ENCODE measurements at places on chromosomes 2 and 18.

- DNase-seq = no peak
Measured at GRCh38 chr2:40249577-40249976, 202.3 kb downstream of the SLC8A1 start.

- DNase-seq = no peak
Measured at GRCh38 chr2:241563981-241564595, 5.5 kb downstream of the BOK start.

DNA sequence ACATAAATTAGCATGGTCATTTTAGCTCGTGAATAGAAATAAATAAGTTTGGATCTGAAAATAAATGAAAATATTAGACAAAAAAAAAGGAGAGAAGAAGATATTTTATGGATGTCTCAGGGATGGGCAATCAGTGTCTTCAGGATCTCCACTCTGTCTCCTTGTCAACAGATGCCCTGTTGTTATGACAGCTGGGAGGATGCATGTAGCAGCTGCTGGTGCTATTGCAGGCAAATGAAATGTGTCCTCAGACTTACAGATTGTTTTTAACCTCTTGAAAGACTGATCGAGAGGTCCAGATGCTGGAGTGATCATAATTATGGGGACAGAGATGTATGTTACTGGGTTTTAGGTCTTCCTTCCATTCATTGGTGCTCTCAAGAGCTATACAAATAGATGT is 24.7 kb upstream of the ARL4C start:
- no peak for DNase-seq

DNA sequence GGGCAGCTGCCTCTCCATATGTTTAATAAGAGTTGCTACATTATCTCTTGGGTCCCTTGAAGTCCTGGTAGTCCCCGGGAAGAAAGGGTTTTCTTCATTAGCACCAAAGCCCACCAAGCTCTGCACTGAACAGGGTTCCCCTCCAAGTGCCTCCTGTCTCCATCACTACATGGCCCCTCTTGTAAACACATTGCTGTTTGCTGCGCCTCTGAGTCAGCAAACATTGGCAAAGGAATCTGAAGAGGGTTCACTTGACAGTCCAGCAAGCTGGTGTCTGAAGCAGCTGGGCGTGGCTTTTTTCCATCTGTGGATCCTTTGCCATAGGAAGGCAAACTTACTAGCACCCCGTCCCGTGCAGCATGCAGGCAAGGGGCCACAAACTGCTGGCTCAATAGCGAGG is 82.8 kb downstream of the TEX51 start:
- no peak for DNase-seq

DNA sequence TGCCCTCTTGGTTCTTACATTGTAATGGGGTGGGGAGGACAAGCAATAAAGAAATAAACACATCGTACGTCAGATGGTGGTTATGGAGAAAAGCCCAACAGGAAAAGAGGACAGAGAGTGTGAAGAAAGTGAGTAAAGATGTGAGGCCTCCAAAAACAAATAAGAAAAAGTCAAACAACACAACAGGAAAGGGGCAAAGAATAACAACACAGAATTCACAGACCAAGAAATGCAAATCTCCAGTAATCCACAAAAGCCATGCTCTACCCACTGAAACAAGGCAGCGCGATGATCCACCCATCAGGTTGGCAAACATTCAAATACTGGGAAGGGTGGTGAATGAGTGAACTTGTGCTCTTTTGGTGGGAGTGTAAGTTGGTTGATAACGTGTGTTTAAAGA is 16.7 kb upstream of the DUSP2 start:
- no peak for DNase-seq

DNA sequence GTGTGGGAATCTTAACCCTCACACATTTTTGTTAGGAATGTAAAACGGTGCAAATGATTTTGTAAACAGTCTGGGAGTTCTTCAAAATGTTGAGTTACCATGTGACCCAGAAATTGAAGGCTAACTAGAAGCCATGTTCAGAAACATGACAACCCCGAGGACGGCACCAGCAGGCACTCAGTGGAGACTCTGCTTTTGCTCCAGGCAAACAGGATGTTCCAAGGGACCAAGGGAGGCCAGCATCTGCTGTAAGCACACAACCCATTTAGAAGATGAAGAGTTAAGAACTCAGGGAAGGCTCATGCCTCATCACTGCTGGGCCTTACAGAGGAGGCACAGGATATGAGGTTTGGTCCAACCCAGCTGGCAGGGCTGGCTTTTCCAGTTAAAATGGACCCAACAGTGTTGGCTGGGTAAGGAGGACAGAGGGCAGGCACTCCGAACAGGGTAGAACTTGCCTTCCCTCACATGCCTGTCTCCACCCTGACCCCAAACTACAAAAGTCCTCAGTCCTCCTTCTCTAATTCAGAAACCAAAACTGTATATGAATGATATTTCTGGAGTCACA is 23.6 kb downstream of the PARD6G start:
- no peak for DNase-seq

- no peak for DNase-seq
Measured at GRCh38 chr2:100214265-100214971, 72.0 kb upstream of the AFF3 start.

Data from stimulated activated CD4-positive, alpha-beta T cell treated with anti-CD3 and anti-CD28 coated beads, Interleukin-12 subunit alpha, Interleukin-12 subunit beta, amount 100 ng/mL, for 4 hours (primary cell).